Esophagus squamous epithelium (tissue), 5 donors: ENCODE measurements at places on chromosomes 6 and 20. TPM values are rescaled to one million over a fixed set of nuclear protein-coding genes. Genes with fewer than 3 reads are reported as not detected.

The SPACA1 gene
- total RNA-seq, result not detected

The LAMA2 gene
- total RNA-seq, result 1.7 TPM

The HSPA12B gene
- total RNA-seq, result 4.6 TPM

The TREML1 gene
- total RNA-seq, result not detected

The CLVS2 gene
- total RNA-seq, result not detected

The ZSWIM3 gene
- 3.2 TPM for total RNA-seq

DNA sequence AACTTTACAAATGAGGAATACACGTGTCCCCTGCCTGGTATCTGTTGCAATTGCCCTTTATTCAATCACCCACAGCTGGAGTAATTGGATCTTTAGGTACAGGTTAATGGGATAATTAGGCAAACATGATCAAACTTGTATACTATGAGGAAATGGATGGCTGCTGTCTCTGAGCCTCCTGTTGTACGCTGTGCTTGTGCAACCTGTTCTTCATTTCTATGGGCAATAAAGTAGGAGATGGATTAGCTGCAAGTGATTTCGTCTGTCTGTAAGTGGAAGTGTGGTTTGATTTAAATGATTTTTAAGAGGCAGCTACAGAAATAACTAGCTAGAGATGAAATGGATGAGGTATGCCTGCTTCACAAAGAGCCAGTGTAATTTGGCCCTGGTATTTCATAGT lies 474.1 kb downstream of the RNF144B start:
- H3K4me3 ChIP-seq, result no peak overlapping the region
- H3K27ac ChIP-seq, result no peak overlapping the region
- no peak for DNase-seq
- no peaks in the 10 kb centered on the region for H3K27me3 ChIP-seq
- H3K36me3 ChIP-seq, result no peaks in the 10 kb centered on the region
- no peaks in the 10 kb centered on the region for H3K4me1 ChIP-seq

GRCh38 chr6:169800668-169801395 lies 49.4 kb downstream of the ERMARD start:
- H3K4me1 ChIP-seq, result no peaks in the 10 kb centered on the region
- no peaks in the 10 kb centered on the region for H3K36me3 ChIP-seq
- DNase-seq, result no peak
- H3K4me3 ChIP-seq, result no peak overlapping the region

- no peaks in the 10 kb centered on the region for H3K4me1 ChIP-seq
- H3K27ac ChIP-seq, result no peak overlapping the region
- no peaks in the 10 kb centered on the region for H3K36me3 ChIP-seq
- H3K27me3 ChIP-seq, result no peaks in the 10 kb centered on the region
- DNase-seq, result no peak
- H3K4me3 ChIP-seq, result no peak overlapping the region
Measured at GRCh38 chr20:59903621-59904020, 29.8 kb downstream of the SYCP2 start.

- no peak overlapping the region for H3K27ac ChIP-seq
- no peaks in the 10 kb centered on the region for H3K4me1 ChIP-seq
- no peaks in the 10 kb centered on the region for H3K36me3 ChIP-seq
- H3K27me3 ChIP-seq, result no peaks in the 10 kb centered on the region
- no peak overlapping the region for H3K4me3 ChIP-seq
Measured at GRCh38 chr20:12722091-12722490, 286.7 kb upstream of the SPTLC3 start.

DNA sequence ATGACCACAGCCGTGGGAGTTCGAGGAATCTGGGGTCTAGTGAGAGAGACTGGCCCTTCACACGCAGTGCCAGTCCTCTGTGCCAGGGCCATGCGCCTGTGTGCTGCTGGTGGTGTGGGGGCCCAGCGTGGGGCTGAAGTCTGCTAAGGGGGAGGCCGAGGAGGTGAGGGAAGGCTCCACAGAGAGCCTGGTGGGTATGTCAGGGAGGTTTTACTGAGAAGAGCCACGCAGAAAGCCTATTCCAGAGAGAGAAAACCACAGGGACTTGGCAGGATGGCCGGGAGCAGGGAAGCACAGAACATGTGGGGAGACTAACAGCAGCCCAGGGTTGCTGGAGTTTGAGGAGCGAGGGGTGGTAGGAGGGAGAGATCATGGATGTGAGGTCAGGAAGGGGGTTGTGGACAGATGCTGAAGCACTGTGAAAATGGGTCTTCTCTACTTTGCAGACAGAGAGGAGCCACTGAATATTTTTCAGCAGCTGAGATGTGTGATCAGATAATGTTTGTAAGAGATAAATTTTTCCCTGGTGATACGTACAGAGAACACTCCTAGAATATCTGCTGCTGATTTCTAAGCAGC lies 35.3 kb downstream of the DUSP22 start:
- no peaks in the 10 kb centered on the region for H3K27me3 ChIP-seq
- no peaks in the 10 kb centered on the region for H3K36me3 ChIP-seq

DNA sequence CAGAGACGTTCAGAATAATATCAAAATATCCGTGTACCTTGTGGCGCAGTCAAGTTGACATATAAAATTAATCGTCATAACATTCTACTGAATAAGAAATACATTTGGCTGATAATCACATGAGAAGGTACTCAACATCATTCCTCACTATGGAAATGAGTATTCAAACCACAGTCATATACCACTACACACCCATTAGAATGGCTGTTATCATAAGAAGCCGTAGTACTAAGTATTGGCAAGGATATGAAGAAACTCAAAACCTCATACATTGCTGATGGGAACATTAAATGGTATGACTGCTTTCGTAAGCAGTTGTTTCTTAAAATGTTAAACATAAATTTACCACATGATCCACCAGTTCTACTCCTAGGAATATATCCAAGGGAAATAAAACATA lies 244.7 kb downstream of the CDKAL1 start:
- no peak for DNase-seq
- no peak overlapping the region for H3K4me3 ChIP-seq
- no peaks in the 10 kb centered on the region for H3K27me3 ChIP-seq
- H3K27ac ChIP-seq, result no peak overlapping the region

GRCh38 chr6:111680015-111680712 lies 74.5 kb upstream of the TRAF3IP2 start:
- no peak overlapping the region for H3K4me3 ChIP-seq
- H3K4me1 ChIP-seq, result peaks cover 26% of the 10 kb centered on the region
- no peak for DNase-seq

GRCh38 chr6:20260360-20260759 lies 48.1 kb upstream of the MBOAT1 start:
- DNase-seq, result no peak
- H3K27ac ChIP-seq, result no peak overlapping the region
- no peaks in the 10 kb centered on the region for H3K27me3 ChIP-seq
- no peaks in the 10 kb centered on the region for H3K36me3 ChIP-seq
- H3K4me3 ChIP-seq, result no peak overlapping the region

DNA sequence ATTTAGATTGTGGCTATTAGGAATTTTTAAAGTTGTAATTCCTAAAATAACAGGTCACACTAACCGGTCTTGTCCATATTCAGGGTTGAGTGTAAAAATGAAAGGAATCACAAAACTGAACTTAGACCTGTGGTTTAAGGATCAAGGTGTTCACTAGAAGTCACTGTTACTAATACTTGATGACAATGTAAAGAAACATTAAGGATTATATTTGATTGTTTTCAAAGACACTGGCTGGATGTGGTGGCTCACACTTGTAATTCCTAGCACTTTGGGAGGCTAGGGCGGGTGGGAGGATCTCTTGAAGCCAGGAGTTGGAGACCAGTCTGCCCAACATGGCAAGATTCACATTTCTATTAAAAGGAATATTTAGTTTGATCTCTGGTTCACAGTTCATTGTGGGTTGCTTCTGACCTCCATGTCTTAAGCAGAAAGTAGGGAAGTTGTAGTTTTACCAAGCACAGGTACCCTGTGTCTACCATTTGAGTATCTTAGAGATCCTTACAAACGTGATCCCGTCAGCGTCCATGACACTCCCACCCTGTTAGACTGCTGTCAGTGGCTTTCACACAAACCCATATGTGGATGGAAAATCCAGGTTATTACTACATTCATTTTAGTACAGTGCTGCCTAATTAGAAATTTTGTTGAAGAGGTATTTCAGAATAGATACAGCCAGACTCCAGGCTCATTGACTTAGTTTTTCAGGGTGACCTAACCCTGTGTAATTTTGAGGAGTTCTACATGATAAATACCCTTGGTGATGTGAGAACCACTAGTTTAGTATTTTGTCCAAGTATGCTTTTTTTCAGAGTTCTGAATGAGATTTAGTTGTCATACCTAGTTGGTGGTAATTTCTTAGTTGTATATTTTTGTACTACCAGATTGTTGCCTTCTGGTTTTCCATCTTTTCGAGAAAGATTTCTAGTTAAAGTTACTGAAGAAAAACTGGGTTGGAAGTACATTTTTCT lies 10.2 kb downstream of the SRSF3 start:
- H3K27ac ChIP-seq, result no peak overlapping the region
- no peak overlapping the region for H3K4me3 ChIP-seq
- no peak for DNase-seq
- no peaks in the 10 kb centered on the region for H3K27me3 ChIP-seq
- H3K36me3 ChIP-seq, result peaks cover 99% of the 10 kb centered on the region

GRCh38 chr20:38652995-38653394 lies 51.4 kb downstream of the ARHGAP40 start:
- DNase-seq, result no peak
- H3K27ac ChIP-seq, result no peak overlapping the region
- no peaks in the 10 kb centered on the region for H3K36me3 ChIP-seq
- no peaks in the 10 kb centered on the region for H3K27me3 ChIP-seq
- no peak overlapping the region for H3K4me3 ChIP-seq

DNA sequence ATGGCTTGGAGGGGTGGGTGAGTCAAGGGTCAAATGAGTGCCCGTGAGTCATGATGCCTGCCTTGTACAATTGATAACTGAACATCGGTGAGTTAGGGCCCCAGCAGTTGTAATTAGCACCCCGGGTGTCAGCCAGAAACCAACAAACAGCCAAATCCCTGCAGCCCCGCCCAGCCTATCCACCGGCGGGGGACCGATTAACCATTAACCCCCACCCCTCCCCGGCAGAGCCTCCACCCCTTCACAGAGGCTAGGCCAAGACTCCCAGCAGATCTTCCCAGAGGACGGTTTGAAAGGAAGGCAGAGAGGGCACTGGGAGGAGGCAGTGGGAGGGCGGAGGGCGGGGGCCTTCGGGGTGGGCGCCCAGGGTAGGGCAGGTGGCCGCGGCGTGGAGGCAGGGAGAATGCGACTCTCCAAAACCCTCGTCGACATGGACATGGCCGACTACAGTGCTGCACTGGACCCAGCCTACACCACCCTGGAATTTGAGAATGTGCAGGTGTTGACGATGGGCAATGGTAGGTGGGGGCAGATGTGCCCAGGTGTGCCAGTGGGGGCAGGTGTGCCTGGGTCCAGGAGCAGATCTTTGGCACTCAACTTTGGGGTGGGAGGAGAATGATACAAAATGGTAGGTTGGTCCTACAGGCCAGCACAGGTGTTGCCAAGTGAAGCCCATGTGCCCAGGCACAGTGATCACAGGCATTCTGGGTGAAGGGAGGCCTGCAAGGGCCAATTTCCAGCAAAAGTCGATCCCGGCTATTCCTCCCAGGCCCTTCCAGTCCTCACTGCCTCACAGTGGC lies 45.7 kb downstream of the HNF4A start:
- H3K27ac ChIP-seq, result no peak overlapping the region
- no peak overlapping the region for H3K4me3 ChIP-seq
- DNase-seq, result no peak
- no peaks in the 10 kb centered on the region for H3K27me3 ChIP-seq
- H3K36me3 ChIP-seq, result no peaks in the 10 kb centered on the region
- H3K4me1 ChIP-seq, result no peaks in the 10 kb centered on the region

GRCh38 chr20:25580711-25581110 lies 4.6 kb downstream of the NINL start:
- peaks cover 7% of the 10 kb centered on the region for H3K4me1 ChIP-seq
- H3K27ac ChIP-seq, result no peak overlapping the region
- no peaks in the 10 kb centered on the region for H3K36me3 ChIP-seq

GRCh38 chr6:81683912-81684311 lies 68.6 kb downstream of the TENT5A start:
- no peaks in the 10 kb centered on the region for H3K36me3 ChIP-seq
- no peak overlapping the region for H3K27ac ChIP-seq
- no peak for DNase-seq
- no peaks in the 10 kb centered on the region for H3K27me3 ChIP-seq

DNA sequence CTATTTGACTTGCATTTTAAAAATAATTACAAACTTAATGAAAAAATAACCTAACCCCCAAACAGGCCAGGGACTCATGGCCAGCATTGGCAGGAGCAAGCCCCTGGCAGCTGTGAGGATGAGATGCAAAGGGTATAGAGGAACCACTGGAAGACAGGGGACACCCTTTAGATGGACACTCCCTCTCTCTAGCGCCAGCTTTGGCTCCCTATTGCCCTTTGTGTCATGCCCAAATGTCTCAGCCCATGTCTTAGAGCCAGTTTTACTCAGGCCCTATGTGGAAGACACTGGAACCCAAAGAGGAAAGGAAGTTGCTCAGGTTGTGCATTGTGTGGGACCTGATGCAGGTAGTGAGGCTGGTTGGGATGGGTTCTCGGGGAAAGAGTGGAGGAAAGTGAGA lies 34.9 kb upstream of the RSPO4 start:
- H3K4me3 ChIP-seq, result no peak overlapping the region
- H3K4me1 ChIP-seq, result no peaks in the 10 kb centered on the region
- no peak for DNase-seq
- H3K27me3 ChIP-seq, result no peaks in the 10 kb centered on the region
- H3K36me3 ChIP-seq, result no peaks in the 10 kb centered on the region

DNA sequence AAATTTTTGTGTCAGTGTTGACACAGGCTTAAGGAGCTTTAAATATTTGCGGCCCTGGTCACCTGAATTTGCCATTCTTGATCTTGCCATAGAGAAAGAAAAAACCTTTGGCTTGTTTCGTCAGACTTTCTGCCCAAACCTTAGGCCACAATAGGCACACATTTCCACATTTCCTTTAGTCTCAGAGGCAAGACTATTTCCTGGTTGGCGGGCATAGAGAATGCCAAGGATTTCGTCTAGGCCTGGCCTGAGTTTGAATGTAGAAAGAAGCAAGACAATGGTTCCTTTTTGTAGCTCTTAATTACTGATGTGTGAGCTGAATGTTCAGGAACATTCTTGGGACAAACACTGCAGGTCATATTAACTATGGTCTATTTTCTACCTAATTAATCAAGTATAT lies 108.1 kb downstream of the TRMT11 start:
- H3K27ac ChIP-seq, result no peak overlapping the region
- H3K36me3 ChIP-seq, result no peaks in the 10 kb centered on the region
- no peaks in the 10 kb centered on the region for H3K4me1 ChIP-seq
- no peaks in the 10 kb centered on the region for H3K27me3 ChIP-seq

GRCh38 chr20:21063276-21063675 lies 42.9 kb downstream of the LINC00237 start:
- no peaks in the 10 kb centered on the region for H3K36me3 ChIP-seq
- H3K27ac ChIP-seq, result no peak overlapping the region
- no peak for DNase-seq
- no peaks in the 10 kb centered on the region for H3K27me3 ChIP-seq

- DNase-seq, result no peak
- H3K4me3 ChIP-seq, result no peak overlapping the region
- no peaks in the 10 kb centered on the region for H3K27me3 ChIP-seq
- no peaks in the 10 kb centered on the region for H3K36me3 ChIP-seq
Measured at GRCh38 chr20:43983359-43983758, 68.7 kb downstream of the TOX2 start.

GRCh38 chr6:54614499-54615195 lies 231.9 kb upstream of the FAM83B start:
- H3K4me1 ChIP-seq, result peaks cover 13% of the 10 kb centered on the region
- DNase-seq, result no peak
- H3K4me3 ChIP-seq, result no peak overlapping the region
- H3K27me3 ChIP-seq, result no peaks in the 10 kb centered on the region
- H3K36me3 ChIP-seq, result no peaks in the 10 kb centered on the region
